ENCODE measurements at places on chromosomes 7 and 10.

GRCh38 chr10:133565441-133566294 lies at the start of gene SYCE1:
Gene SYCE1, minus strand, starts transcription at chr10:133565583. Its CDS starts 54 bp downstream, at chr10:133565529.
- no peak for DNase-seq

- DNase-seq = no peak
Observed at GRCh38 chr7:141441837-141442627, 109.2 kb upstream of the AGK start.

GRCh38 chr7:113431406-113431805 lies 313.1 kb upstream of the SMIM30 start:
- DNase-seq = no peak

DNA sequence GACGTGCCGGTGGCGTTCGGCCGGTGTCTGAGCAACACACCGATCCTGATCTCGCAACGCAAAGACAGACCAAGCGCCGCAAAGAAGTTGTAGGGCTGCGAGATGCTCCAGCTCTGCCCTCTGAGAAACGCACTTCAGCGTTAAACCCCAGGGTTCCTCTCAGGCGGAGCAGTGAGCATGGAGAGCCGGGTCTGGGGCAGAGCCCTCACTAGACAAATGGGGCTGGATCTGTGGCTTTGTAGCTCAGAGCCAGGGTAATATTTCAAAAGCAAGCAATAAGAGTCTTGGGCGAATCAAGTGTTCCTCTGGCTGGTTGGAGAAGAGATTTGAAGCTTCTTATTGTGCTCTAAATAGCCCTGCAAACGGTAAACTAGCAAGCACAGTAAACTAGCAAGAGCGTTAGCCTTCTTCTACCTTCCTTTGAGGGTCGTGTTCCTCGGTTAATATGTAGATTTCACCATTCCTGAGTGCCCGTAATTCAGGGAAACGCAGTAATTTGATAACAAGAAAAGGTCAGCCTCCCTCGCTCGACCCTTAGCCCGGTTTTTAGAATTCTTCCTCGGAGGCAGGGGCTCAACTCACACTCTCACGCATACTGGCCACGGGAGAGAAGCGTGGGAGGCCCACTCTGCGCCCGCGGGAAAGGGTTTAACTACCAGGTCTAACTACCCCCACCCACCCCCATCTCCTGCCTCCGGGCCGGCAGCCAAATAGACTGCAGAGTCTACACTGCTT lies 6.7 kb downstream of the SKAP2 start:
- peak; percentile 79 for DNase-seq

All from ELF-1 (cell line).